ENCODE measurements at places on chromosomes 16 and 17. TPM values are rescaled to one million over a fixed set of nuclear protein-coding genes. Genes with fewer than 3 reads are reported as not detected.

The RHBDL3 gene
- total RNA-seq, result 0.08 TPM

The ENO3 gene
- 1.5 TPM for total RNA-seq

The TP53TG3D gene
- total RNA-seq, result 0.48 TPM

The DOC2B gene
- total RNA-seq, result 32.5 TPM
